ENCODE measurements at places on chromosomes 5 and 9.

- DNase-seq = no peak
Measured at GRCh38 chr5:52491818-52492217, 295.9 kb upstream of the ITGA1 start.

DNA sequence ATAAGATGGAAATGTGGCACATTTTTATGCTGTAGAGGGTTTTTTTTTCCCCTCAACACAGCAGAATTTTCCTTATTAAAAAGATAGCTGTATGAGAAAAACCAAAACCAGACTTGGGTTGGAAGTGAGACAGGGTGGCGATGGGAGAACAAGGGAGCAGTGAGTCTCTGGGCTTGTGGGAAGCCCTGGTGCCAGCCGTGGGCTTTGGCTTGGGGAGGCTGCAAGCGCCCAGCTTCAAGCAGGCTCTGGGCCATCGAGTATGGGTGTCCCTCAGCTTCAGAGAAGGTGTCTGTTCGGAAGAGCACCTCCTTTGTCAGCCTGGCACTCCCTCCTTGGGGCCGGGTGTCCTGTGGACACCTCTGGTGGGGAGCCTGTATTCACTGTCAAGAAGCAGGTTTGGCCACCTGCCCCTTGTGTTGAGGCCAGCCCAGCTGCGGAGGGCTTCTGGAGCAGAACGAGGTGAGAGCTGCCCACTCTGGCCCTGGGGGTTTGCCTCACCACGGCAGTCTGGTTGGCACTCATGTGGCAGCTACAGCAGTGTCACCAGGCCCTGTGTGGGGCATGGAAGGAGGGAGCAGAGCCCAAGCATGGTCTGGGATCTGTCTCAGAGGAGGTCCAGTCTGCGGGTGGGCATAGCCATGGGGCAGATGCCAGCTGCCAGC is 37.6 kb upstream of the ANGPTL2 start:
- DNase-seq = no peak

DNA sequence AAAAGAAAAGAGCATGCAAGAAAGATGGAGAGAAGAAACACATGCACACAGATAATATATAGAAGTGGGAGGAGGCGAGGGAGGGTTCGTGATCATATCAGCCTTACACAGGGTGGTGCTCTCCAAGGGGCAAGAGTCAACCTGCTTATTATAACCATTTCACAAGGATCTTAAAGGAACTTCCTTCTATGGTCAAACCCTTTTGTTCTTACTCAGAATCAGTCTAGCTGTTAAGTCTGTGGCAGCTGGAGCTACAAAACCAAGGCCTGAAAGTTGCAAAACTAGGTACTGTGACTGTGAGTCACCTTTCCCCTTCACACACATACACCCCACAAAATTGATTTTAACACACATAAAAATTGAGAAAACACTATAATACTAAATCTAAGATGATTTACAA is 18.5 kb upstream of the ERMP1 start:
- no peak for DNase-seq

GRCh38 chr5:169668732-169669131 is 31.7 kb downstream of the DOCK2 start:
- no peak for DNase-seq

DNA sequence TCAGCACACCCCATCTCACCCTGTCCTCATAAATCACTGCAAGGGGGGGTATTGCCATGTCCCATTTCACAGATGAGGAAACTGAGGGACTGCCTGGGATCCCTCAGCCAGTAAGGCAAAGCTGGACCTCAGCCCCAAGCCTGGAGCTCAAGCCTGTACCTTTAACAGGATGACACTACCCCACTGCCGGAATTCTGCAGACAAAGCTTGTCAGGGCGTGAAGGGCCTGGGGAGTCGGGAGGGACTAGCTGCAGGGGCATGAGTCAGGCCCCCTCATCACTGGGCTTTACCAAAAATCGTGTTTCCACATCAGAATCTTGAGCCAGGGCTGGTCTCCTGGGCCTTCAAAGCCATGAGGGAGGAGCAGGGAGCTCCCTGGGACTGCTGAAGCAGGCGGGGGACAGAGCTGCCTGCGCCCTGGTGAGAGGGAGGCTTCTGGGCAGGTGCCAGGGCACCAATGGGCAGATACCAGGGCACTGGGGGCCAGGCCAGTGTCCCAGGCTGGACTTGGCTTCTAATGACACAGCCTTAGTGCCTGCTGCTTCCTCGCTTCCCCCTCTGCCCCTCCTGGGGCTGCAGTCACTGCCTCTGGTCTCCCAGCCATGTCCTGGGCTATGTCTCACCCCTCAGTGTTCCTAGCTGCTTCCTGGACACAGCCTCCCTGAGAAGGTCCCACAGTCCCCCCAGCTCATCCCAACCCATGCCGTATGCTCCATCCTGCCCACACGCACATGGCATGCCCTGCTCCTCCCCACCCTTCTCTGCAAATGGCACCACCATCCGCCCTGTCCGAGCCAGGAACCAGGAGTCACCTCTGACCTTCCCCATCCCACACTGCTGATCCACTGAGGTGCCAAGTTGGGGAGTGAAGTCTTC is 80.7 kb downstream of the LMX1B start:
- DNase-seq = no peak

DNA sequence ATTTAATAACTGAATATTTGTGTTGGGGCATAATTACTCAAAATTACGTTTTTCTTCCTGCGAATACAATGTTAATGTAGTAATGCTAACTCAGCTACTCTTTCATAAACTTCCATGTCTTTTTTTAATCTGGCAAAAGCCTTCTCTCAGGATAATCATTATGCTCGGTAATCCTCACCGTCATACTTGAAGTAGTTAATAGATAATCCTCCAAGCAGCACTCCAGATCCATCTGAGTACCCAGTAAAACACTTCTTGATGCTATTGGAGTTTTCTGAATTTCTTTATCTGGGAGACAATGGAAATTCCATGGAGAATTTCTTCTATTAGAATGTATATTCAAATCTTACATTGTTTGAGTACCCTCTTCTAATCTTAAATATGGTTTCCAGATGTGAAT is 34.3 kb downstream of the PARP8 start:
- DNase-seq = no peak

- no peak for DNase-seq
Measured at GRCh38 chr5:123819386-123819785, 307.4 kb downstream of the CSNK1G3 start.

DNA sequence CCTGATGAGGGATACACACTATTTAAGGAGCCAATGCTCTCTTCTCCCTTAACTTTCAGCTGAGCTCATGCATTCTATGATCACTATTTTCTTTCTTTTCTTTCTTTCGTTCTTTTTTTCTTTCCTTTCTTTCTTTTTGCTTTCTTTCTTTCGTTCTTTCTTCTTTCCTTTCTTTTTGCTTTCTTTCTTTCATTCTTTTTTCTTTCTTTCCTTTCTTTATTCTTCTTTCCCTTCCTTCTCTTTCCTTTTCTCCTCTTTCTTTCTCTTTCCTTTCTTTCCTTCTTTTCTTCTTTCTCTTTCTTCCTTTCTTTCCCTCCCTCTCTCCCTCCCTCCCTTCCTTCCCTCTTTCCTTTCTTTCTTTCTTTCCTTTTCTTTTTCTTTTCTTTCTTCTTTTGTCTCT is 761.2 kb downstream of the SEMA5A start:
- no peak for DNase-seq

DNA sequence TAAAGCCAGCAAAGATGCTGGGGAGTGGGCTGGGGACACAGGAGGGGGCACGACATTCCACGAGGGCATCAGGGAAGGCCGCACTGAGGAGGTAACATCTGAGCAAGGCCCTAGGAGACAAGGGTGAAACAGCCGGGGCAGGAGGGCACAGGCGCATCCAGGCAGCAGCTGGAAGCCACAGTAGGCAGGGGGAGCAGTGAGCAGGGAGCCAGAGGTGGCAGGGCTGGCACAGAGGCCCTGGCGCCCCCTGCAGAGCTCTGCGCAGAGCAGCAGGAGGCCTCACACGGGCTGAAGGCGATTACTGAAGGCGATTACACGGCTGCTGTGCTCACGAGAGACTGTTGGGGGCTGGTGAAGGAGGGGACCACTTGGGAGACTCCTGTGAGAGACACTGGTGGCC is 15.4 kb downstream of the LMAN2 start:
- DNase-seq = peak; percentile 52

DNA sequence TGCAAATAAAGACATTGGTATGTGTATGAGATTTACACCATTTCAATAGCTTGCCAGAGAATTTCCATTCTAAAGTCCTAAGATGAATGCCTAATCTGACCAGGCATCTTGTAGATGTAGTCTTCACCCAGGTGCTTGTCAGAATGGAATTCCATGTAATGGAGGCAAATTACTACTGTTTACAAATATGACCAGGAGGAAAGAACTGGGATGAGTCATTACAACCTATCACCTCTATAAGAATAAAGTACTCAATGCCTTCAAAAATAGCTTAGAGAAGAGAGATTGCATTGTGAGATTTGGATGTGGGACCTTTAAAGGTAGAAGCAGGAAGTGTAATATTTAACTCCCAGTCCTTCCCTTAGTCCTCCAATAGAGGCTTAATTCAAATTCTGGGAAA is 507.0 kb upstream of the PTGER4 start:
- no peak for DNase-seq

- no peak for DNase-seq
Measured at GRCh38 chr5:189486-189885, 1.8 kb upstream of the LRRC14B start.

DNA sequence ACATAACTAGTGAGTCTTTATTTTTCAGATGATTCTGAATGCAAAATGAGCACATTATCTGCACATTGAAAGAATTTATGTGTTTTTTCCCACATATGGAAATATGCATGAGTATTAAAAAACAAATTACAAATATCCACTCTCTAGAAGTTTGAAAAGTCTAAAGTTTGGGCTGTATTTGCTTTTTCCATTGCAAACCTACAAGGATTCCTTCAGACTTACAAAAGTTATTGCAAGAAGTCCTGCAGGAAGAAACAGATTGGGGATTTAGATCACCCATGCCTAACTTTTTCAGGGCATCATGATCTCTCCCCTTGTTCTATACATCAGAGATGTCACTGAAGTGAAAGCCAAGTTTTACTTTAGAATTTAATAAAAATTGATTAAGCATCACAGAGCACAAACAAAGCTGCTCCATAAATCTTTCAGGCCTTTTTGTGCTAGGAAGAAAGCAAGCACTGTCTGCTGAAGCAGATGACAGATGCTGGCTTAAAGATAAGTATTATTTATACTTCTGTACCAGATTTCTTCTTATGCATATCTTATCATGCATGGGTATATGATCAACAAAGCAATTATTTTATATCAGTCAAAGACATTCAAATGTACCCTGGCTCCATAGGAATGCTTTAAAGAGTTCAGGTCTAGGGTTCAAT is 71.7 kb downstream of the NFIB start:
- DNase-seq = no peak

GRCh38 chr5:42952578-42952974 is 87.5 kb downstream of the ANXA2R start:
- DNase-seq = no peak

- no peak for DNase-seq
Measured at GRCh38 chr5:180169248-180170105, 39.5 kb downstream of the RASGEF1C start.

- no peak for DNase-seq
Measured at GRCh38 chr9:133584559-133585476, 24.4 kb downstream of the FAM163B start.

DNA sequence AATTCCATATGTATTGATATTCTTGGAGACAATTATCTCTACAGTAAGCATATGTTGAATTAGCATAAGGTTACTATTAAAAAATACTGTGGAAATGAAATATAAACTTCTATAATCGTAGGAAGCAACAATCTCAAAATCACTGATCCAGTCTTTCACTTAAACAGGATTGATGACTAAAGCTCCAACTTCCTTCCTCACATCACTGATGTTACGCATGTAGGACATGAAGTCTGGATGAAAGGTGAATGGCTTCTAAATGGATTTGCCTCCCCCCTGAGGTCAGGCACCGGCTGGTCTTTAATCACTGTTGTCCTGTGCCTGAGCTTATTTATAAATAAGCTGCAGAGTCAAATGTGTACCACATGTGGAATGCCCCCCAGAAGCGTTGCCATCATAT is 157.1 kb upstream of the NFIB start:
- DNase-seq = no peak

GRCh38 chr5:127944125-127944524 is 139.4 kb upstream of the SLC12A2 start:
- DNase-seq = no peak

All from HuH-7 (cell line).